ENCODE measurements at places on chromosomes 3 and 15. TPM values are rescaled to one million over a fixed set of nuclear protein-coding genes. Genes with fewer than 3 reads are reported as not detected.

DNA sequence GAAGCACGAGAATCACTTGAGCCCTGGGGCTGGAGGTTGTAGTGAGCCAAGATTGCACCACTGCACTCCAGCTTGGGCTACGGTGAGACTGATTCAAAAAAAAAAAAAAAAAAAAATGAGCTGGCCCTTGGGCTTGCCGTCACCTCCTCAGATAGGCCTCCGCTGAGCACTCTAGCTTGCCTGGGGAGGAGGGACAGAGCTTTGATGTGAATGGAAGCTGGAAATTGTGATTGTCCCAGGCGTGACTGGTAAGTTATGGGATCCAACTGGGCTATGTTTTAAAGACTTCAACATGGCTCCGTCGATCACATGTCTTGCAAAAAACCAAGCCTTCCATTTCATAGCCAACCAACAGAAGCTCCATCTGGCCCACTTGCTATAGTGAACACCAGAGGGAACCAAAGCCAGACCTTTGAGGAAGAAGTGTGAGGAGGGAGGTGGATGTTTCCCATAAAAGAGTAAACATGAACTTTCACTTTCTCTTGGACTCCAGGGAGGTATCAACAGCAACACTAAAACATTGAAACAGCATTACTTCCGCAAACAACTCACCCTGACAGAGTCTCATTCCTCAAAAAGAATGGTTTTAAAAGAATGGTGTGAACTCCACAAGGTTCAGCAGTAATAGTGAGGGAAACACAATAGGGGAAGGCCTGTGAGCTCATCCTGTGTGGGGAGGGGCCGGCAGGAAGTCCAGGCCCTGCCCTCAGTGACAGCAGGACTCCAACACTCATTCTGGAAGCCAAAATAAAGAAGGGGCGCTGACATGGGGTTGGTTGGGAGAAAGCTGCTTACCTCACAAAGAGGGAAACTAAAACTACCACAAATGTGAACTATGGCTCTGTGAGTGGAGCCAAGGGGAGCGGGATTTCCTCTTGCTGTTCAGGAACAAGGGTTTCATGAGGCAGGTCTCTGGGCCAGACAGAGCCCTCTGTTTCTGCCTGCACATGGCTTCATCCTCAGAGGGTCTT, 59.2 kb upstream of the IL12A start:
- peak; percentile 66 for DNase-seq

DNA sequence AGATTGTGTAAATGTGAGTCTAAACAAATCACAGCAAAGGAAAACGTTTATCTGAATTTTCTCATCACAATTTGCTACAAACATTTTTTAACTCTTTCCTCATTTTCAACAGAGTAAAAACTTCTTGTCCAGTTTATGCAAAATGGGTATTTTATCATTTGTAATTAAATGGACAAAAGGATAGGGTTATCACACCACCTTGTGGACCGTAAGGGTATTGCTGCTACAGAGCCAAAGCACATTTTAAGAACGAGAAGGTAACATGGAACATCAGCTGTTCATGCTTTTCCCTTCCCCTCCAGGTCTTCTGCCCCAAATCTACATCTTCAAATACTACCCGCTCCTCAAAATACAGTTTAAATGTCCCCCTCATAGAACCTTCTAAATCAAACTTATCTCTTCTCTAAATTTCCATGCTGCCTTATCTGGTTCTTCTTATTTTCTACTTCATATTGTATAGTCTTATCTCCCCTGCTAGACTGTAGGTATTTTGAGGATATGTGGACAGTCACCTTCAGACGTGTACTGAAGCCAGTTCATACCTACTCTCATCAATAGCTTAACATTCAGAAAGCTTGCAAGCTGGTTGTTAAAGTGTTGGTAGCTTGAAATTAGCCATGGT, 12.8 kb upstream of the SETMAR start:
- DNase-seq = peak; percentile 66

Gene PSMA4
- polyA plus RNA-seq = 260 TPM

GRCh38 chr3:158663246-158663645, 9.2 kb downstream of the LXN start:
- DNase-seq = no peak

DNA sequence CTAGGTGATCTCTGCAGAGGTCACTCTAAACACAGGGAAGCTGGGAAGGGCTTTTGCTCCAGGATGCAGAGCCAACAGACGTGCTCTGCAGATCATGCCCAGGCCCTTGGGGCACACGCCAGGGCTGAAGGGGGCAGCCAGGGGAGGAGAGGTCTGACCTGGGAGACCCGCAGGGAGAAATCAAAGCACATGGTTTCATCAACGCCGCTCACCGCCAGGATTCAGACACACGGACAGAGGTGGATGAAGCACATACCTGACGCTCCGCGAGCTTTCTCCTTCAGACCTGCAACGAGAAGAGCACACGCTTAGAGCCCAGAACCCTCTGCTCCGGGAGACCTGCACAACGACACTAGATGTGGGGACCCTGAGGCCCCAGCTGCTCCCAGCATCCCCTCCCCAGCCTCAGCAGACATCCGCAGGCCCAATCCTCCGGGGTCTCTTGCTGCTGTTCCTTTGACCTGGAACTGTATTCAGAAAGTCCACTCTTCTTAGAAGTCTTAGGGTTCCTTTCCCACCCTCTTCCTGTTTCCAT, 90.7 kb upstream of the IQSEC1 start:
- DNase-seq = no peak

- DNase-seq = peak; percentile 86
Observed at GRCh38 chr3:14289590-14290461, 111.2 kb downstream of the LSM3 start.

Gene PLA2G4E
- polyA plus RNA-seq = not detected

Gene GNAT1
- not detected for polyA plus RNA-seq

- no peak for DNase-seq
Observed at GRCh38 chr3:109387201-109387600, 49.9 kb upstream of the DPPA4 start.

Data from cardiac muscle cell (in vitro differentiated cells and primary cell).